ENCODE measurements at places on chromosomes 7 and 10.

- DNase-seq: no peak
Observed at GRCh38 chr10:112791447-112791846, 158.6 kb upstream of the TCF7L2 start.

DNA sequence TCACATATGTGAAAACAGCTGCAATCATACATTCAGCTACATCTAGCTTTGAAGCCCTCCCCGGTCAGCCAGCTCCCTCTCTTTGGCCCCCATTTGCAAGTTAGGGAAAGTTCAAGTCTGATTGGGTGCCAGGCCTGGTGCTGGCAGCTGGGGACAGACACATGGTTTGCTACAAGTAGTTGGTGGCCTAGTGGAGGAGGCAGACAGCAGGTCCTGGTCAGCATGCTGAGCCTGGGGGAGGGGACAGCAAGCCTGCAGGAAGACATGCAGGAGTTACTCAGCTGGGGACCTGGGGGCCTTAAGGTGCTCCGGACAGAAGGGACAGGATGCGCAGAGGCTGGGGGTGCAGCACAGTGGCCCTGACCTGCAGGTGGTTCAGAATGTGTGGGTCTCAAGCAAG, 956.9 kb upstream of the ZNF722 start:
- DNase-seq: no peak

GRCh38 chr7:131604841-131605279, 48.4 kb upstream of the PODXL start:
- DNase-seq: no peak

- DNase-seq: no peak
Observed at GRCh38 chr7:143454091-143454680, 10.9 kb downstream of the TAS2R60 start.

- no peak for DNase-seq
Observed at GRCh38 chr7:70512144-70512543, 619.8 kb upstream of the GALNT17 start.

GRCh38 chr7:85875398-85875797, 688.5 kb upstream of the SEMA3D start:
- no peak for DNase-seq

DNA sequence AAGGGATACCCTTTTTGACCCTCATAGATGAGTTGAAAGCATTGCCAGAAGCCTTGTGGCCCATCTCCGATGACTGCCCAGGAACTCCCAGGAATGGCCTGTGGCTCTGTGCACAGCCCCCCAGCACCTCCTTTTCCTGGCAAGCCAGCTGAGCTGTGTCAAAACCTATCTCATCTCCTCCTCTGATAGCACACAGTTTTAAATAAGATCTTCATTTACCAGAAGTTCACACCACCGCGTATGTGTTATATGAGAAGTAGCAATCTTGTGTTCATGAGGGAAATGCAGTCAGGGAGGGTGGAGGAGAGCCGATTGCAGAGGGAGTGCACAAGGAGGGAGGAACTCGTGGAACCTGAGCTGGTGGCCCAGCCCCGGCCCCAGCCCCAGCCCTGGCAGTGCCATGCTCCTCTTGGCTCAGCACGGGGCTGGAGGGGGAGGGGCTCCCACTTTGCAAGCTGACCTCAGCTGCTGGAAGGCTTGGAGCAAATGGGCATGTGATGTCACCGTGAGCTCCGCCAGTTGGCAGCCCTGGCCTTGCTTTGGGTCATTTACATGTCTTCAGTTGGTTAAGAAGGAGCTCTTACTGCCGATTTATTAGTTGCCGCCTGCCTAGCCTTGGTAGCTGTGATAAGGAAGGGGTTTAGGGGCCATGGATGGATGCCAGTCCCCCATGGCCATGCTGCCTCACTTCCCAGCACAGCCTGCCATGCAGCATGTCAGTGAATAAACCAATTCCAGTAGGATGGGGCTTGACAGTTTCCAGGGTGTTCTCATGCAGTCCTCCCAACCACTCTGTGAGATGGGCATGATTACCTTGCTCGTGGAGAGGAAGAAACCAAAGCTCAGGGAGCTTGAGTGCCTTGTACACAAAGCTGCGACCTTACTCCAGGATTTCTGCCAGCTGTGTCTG, 20.0 kb downstream of the UNC5B start:
- no peak for DNase-seq

GRCh38 chr10:132951926-132952325, 9.6 kb upstream of the CFAP46 start:
- DNase-seq: no peak

DNA sequence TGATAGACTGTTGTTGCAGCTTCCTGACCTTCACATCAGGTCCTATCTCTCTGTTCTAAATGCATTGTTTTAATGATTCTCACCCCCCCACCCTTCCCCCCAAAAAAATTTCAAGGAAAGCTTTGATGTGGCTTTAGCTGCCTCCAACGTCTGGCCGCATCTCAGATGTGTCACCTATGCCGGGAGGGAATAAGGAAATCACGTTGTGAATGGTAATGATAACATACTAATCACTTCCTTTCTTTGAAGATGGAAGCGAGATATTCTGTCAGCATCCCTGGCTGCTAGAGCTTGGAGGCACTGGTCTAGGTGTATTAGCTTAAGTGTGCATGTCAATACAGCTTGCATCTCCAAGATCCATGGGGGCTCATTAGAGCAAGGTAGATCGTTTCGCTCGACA, 89.6 kb downstream of the VTI1A start:
- DNase-seq: no peak

GRCh38 chr7:27600247-27600646, 62.4 kb downstream of the HIBADH start:
- no peak for DNase-seq

DNA sequence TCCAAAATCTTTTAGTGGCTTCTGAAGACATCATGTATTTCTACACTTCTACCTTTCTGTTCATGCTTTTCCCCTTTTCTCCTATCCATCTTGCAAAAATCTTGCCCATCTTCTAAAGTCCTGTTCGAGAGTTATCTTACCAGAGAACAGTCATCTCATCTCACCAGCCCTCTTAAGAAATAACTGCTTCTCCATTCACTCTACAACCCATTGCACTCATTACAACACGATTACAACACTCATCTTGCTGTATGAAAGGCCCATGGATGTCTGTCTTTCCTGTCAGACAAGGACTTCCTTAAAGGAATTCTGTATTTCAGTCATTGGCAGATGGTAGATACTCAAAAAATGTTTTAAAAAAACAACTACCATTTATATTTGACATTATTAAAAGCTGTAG, 30.8 kb downstream of the ZNF438 start:
- no peak for DNase-seq

GRCh38 chr10:121096617-121097431, 245.7 kb downstream of the WDR11 start:
- no peak for DNase-seq

GRCh38 chr7:136326045-136326609, 349.0 kb upstream of the MTPN start:
- DNase-seq: no peak

DNA sequence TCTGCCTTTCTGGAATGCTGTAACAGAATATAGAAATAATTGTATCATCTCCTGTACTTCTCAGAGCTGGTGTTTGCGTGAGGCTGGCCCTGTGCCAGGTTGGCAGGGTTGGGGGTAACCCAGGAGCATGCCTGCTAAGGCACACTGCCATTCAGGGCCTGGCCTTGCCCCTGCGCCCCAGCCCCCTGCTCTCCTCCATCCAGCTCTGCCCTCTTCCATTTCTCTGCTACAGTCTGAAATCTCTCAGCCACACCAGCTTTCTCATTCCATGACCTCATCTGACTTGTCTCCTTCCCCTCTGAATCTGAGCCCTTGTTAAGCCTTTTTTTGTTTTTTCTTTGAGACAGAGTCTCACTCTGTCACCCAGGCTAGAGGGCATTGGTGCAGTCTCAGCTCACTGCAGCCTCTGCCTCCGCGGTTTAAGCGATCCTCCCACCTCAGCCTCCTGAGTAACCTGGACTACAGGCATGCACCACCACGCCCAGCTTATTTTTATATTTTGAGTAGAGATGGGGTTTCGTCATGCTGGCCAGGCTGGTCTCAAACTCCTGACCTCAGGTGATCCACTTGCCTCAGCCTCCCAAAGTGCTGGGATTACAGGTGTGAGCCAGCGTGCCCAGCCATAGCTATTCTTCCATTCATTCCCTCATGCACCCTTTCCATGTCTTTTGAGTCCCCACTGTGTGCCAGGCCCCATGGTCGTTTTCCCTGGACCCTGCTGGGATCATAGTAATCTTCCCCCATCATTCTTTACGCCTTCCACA, 206.8 kb downstream of the CUX1 start:
- DNase-seq: no peak

DNA sequence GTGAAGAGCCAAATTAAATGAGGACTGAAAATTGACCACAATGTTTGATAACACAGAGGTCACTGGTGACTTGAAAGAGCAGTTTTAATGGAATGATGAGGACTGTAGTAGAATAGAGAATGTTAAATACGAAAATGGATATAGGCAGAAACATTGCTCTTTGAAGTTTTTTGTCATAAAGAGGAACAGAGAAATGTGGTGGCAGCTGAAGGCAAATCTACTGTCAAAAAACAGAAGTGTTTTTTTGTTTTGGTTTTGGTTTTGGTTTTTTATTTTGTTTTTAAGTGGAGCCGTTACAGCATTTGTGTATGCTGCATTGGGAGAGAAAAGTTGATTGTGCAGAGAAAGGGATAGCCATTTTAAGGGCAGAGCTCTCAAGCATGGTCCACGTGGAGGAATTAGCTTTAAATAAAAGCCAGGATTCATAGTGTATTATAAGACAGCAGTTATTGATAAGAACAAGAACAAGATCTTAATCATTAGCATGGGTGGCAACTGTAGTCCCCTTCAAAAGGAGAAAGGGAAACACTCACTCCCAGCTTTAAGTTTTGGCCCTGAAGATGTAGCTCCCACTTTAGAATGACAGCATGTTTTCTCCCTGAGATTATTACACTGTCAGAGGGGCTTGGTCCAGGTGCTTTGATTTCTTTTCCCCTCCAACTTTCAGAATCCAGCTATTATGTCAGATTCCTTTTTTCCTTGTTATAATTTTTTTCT, 156.7 kb upstream of the BET1 start:
- DNase-seq: no peak

DNA sequence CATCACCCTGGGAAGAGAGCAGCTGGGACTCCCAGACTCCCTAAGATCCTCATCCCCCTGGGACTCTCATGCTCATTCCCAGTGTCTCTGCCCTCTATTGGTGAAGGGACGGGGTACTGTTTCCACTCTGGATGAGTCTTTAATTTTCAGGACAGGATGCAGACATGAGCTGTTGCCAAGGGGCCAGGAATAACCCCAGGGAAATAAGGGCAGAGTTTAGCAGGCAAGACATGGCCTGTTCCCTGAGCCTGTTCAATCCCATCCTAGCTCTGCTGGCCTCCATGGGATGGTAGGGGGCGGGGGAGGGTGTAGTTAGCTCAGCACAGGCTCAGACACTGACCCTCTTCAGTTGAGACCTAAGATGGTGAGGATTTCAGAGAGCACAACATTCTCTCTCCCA, 14.0 kb downstream of the C10orf105 start:
- DNase-seq: no peak

- no peak for DNase-seq
Observed at GRCh38 chr7:92589056-92589455, 1.1 kb downstream of the FAM133B start.

DNA sequence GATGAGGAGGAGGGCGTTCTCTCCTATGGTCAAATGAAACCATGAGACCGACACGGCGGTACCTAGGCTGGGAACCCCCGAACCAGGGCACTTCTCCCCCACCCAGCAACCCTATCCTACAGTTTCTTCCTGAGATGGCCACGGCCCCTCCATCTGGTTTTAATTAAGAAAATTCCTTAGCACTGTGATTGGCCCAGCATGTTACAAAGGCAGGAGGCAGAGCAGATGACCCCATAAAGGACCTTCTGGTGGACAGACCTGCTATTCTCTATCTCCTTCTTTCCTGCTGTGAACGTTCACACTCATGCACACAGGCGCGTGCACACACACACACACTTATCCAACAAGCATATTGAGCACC, 129.4 kb downstream of the RGS10 start:
- no peak for DNase-seq

GRCh38 chr7:120783721-120784120, 74.2 kb downstream of the TSPAN12 start:
- no peak for DNase-seq

GRCh38 chr7:89760690-89761089, 393.6 kb upstream of the STEAP1 start:
- DNase-seq: no peak

All from NCI-H1105 (cell line).